CD8-positive, alpha-beta memory T cell (primary cell): ENCODE measurements at places on chromosomes 1 and 21. TPM values are rescaled to one million over a fixed set of nuclear protein-coding genes. Genes with fewer than 3 reads are reported as not detected.

GRCh38 chr1:212683357-212683722 is 16.3 kb downstream of the BATF3 start:
- no peaks in the 10 kb centered on the region for H3K36me3 ChIP-seq
- no peak overlapping the region for H3K4me3 ChIP-seq
- peaks cover 14% of the 10 kb centered on the region for H3K4me1 ChIP-seq
- H3K27ac ChIP-seq = no peak overlapping the region
- H3K27me3 ChIP-seq = no peaks in the 10 kb centered on the region

DNA sequence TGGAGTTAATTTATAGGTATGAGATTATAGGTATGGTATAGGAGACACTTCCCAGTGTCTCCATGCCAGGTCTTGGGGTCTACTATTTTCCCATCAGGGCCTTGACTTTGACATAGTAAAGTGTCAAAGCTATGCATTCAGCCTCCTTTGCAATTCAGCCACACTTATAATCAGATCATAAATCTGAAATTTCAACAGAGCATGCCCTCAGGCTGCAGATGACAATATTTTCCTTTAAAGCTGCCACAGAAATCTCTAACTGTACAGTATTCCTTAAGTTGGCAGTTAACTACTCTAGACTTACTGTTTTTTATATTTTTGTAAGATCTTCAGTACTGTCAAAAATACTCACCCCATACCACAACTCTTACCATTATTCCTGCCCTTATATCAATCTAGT is 30.2 kb upstream of the RGS7 start:
- H3K27ac ChIP-seq = no peak overlapping the region
- H3K36me3 ChIP-seq = no peaks in the 10 kb centered on the region
- H3K4me1 ChIP-seq = no peaks in the 10 kb centered on the region
- no peak overlapping the region for H3K4me3 ChIP-seq
- DNase-seq = no peak
- no peaks in the 10 kb centered on the region for H3K27me3 ChIP-seq

DNA sequence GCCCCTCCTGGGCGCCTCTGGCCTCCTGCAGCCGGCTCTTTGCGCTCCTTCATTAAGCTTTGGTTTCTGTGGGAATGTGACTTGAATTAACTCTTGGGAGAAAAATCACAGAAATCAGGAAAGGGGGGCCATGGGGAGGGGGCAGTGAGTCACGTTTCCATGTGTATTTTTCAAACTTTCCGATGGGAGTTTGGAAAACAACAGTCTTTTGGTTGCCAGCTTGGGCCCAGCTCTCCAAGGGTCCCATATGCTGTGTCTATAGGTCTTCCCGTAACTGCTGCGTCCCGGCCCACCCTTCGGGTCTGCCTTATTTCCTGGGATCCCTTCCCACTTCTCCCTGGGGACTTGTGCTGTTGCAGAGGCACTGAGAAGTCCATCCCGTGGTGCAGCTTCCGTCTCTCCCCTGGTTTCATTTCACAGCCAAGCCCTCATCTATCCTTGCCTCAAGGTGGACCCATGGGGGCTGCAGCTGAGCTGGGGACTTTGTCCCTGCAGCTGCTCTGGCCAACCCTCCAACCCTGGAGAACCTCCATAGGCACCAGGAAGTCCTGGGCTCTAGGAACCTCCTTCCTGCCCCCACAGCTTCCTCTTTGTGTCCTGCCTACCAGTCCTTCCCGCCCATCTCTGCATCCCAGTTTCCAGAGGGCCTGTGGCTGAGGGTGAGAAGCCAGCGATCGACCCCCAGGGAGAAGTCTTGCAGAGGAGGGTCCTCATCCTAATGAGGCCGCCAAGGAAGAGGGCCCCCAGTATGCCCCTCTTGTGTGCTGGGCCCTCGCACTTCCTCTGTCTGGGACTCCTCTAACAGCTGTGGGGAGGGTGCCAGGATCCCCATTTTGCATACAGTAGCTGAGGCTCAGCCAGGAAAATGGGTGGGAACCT is 11.6 kb upstream of the LMNA start:
- H3K4me3 ChIP-seq = no peak overlapping the region
- no peaks in the 10 kb centered on the region for H3K36me3 ChIP-seq
- H3K27ac ChIP-seq = peak overlapping the region; percentile 98
- DNase-seq = no peak

DNA sequence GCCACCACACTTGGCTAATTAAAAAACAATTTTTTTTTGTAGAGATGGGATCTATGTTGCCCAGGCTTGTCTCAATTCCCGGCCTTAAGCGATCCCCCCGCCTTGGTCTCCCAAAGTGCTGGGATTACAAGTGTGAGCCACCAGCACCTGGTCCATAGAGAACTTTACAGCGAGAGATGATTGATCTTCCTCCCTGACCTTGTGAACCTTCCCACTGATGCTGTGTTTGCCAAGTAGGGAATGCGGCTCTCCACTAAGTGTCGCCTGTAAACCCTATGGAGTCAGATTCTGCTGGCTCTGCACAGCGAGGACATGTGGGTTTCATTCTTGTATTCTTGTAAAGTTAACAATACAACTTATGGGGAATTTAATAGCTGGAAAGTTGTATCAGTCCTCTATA is 81.3 kb upstream of the LYST start:
- no peak for DNase-seq
- no peaks in the 10 kb centered on the region for H3K36me3 ChIP-seq
- no peak overlapping the region for H3K27ac ChIP-seq
- peaks cover 3% of the 10 kb centered on the region for H3K4me1 ChIP-seq

- H3K27ac ChIP-seq = no peak overlapping the region
- no peak for DNase-seq
- H3K36me3 ChIP-seq = no peaks in the 10 kb centered on the region
- no peaks in the 10 kb centered on the region for H3K27me3 ChIP-seq
Measured at GRCh38 chr1:207076181-207076955, 12.3 kb upstream of the C4BPB start.

- H3K27ac ChIP-seq = no peak overlapping the region
- no peak overlapping the region for H3K4me3 ChIP-seq
- no peak for DNase-seq
Measured at GRCh38 chr1:170366980-170367379, 165.0 kb upstream of the GORAB start.

- no peak for DNase-seq
- no peak overlapping the region for H3K27ac ChIP-seq
- H3K36me3 ChIP-seq = no peaks in the 10 kb centered on the region
Measured at GRCh38 chr1:243266231-243266630, 10.4 kb downstream of the SDCCAG8 start.

- no peaks in the 10 kb centered on the region for H3K27me3 ChIP-seq
- H3K27ac ChIP-seq = no peak overlapping the region
Measured at GRCh38 chr1:221274373-221274772, 395.1 kb downstream of the HLX start.

- no peaks in the 10 kb centered on the region for H3K4me1 ChIP-seq
- no peaks in the 10 kb centered on the region for H3K27me3 ChIP-seq
- no peak overlapping the region for H3K27ac ChIP-seq
Measured at GRCh38 chr1:165496501-165496900, 47.3 kb upstream of the LRRC52 start.

- peaks cover 6% of the 10 kb centered on the region for H3K36me3 ChIP-seq
- no peak for DNase-seq
- H3K4me3 ChIP-seq = peak overlapping the region; percentile 94
Measured at GRCh38 chr1:92481971-92482664, 4.6 kb downstream of the GFI1 start.

- H3K36me3 ChIP-seq = peaks cover 9% of the 10 kb centered on the region
- no peak overlapping the region for H3K4me3 ChIP-seq
- H3K27me3 ChIP-seq = no peaks in the 10 kb centered on the region
- H3K27ac ChIP-seq = peak overlapping the region; percentile 87
- peaks cover 35% of the 10 kb centered on the region for H3K4me1 ChIP-seq
- no peak for DNase-seq
Measured at GRCh38 chr1:15948091-15948591, 27.8 kb downstream of the ZBTB17 start.

DNA sequence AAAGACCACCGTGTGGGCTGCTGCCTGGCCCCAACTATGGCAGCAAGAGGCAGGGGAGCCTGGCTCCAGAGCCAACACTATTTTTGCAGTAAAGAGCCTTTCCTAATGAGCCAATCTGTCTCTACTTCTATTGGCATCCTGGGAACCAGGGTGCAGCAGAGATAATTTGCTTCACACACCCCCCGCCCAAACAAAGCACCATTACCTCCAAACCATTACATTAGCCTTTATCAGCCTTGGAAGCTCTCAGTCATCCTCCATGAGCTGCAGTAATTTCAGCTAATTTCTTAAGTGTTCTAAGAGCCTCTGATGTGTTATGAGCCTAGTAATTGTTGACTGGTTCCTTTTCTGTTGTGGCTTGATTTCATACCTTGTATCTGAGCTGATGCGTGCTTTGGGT is 21.6 kb downstream of the ARMH1 start:
- DNase-seq = no peak
- peaks cover 16% of the 10 kb centered on the region for H3K4me1 ChIP-seq
- no peaks in the 10 kb centered on the region for H3K36me3 ChIP-seq
- no peak overlapping the region for H3K27ac ChIP-seq
- no peak overlapping the region for H3K4me3 ChIP-seq

- no peak overlapping the region for H3K4me3 ChIP-seq
- H3K36me3 ChIP-seq = no peaks in the 10 kb centered on the region
- H3K4me1 ChIP-seq = no peaks in the 10 kb centered on the region
- no peak for DNase-seq
Measured at GRCh38 chr21:29939104-29939923, 482 bp downstream of the GRIK1 start.

GRCh38 chr1:202661136-202661845 is 49.0 kb downstream of the SYT2 start:
- H3K27ac ChIP-seq = no peak overlapping the region
- H3K4me3 ChIP-seq = no peak overlapping the region
- peaks cover 4% of the 10 kb centered on the region for H3K27me3 ChIP-seq
- no peaks in the 10 kb centered on the region for H3K4me1 ChIP-seq

GRCh38 chr21:44330698-44331097 is 8.5 kb downstream of the CFAP410 start:
- no peak for DNase-seq
- H3K27me3 ChIP-seq = no peaks in the 10 kb centered on the region
- H3K4me1 ChIP-seq = no peaks in the 10 kb centered on the region
- no peaks in the 10 kb centered on the region for H3K36me3 ChIP-seq
- no peak overlapping the region for H3K4me3 ChIP-seq

- no peak overlapping the region for H3K27ac ChIP-seq
- no peaks in the 10 kb centered on the region for H3K4me1 ChIP-seq
- no peaks in the 10 kb centered on the region for H3K27me3 ChIP-seq
- no peak for DNase-seq
- no peak overlapping the region for H3K4me3 ChIP-seq
- H3K36me3 ChIP-seq = no peaks in the 10 kb centered on the region
Measured at GRCh38 chr1:69163241-69163640, 404.5 kb upstream of the LRRC7 start.

- peak; percentile 62 for DNase-seq
- no peak overlapping the region for H3K4me3 ChIP-seq
- H3K36me3 ChIP-seq = no peaks in the 10 kb centered on the region
Measured at GRCh38 chr1:165592945-165593823, 37.9 kb upstream of the MGST3 start.

DNA sequence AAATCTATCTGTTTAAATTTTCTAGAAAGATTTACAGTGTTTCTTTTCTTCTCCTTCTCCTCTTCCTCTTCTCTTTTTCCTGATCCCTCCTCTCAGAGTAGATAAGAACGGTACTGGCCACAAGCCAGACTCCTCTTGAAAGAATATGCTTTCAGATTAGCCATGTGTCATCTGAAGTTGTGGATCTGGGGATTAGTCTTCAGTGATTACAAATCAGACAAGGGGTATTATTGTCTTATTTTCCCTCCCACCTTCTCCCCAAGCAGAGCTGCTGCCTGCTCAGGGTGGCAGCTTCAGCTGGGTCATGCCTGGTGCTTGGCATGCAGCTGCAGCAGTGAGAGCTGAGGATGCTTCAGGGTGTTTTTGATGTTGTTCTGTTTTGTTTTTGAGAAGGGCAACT is 42.7 kb downstream of the SGIP1 start:
- no peaks in the 10 kb centered on the region for H3K27me3 ChIP-seq
- H3K4me3 ChIP-seq = no peak overlapping the region
- no peak overlapping the region for H3K27ac ChIP-seq
- no peak for DNase-seq

DNA sequence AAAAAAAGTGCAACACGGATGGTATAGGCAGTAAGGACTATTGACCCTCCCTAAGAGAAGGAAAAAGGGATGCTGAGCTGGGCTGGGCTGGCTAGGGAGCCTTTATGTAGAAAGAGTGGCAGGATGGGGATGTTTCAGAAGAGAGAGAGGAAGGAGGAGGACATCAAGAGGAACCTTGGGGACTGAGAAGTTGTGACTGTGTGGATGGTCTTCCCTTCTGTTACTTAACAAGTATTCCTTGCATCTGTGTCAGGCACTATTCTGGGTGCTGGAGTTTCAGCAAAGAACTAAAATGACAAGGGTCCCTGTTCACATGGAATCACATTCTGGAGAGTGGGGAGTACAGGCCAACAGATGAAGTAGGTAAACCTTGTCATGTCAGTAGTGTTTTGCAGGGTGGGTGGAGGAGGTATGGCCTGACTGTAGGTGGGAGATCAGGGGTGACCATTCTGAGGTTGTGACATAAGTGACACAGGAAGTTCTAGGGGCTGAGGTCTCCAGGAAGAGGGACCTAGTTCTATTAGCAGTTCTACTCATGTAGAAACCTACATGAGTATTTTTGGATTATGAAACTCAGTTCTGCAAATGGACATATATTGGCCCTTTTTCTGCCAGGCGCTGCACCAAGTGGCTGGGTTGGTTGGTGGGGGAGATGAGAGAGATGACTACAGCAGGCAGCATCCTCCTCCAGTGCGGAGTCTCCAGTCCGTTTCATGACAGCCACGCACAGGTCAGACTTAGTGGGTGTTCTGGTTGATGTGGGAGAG is 53.8 kb downstream of the PRDM2 start:
- H3K4me3 ChIP-seq = no peak overlapping the region
- no peak overlapping the region for H3K27ac ChIP-seq
- no peaks in the 10 kb centered on the region for H3K36me3 ChIP-seq
- H3K27me3 ChIP-seq = no peaks in the 10 kb centered on the region
- peaks cover 78% of the 10 kb centered on the region for H3K4me1 ChIP-seq
- no peak for DNase-seq

NRAS gene
- polyA plus RNA-seq = 27.1 TPM

DENND2D gene
- 258 TPM for polyA plus RNA-seq

TTC34 gene
- polyA plus RNA-seq = 0.17 TPM

TINAGL1 gene
- polyA plus RNA-seq = not detected

CHODL gene
- polyA plus RNA-seq = 0.59 TPM

NIT1 gene
- 16.7 TPM for polyA plus RNA-seq

RUNX3 gene
- polyA plus RNA-seq = 107 TPM
